Mucosa of descending colon (tissue), 3 donors: ENCODE measurements at places on chromosomes 3 and 15. TPM values are rescaled to one million over a fixed set of nuclear protein-coding genes. Genes with fewer than 3 reads are reported as not detected.

DNA sequence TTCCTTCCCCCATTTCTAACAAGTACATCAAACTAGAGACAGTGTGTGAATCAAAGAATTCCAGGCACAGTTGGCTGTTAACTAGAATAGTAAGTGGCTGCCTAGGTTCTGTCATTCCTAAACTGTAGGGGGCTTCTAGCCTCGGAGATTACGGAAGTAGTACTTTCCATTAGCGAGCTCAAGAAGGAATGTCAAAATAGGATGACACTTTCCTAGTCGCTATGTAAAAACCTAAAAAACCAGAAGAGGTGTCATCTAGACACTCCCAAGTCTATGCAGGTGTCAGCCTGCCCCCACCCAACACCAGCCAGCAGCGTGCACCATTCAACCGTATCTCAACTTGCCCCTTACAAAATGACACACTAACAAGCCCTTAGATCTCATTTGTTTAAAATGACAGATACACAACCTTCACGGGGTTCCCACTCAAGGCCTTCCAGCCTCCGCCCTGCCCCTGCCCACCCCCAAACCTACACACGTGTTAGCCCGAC lies 874 bp downstream of the INO80 start:
- DNase-seq: no peak

GRCh38 chr15:96325541-96326327 lies 4.8 kb upstream of the NR2F2 start:
- DNase-seq: no peak

GRCh38 chr3:39275052-39275451 lies 4.8 kb downstream of the CX3CR1 start:
- DNase-seq: no peak

GRCh38 chr3:181431748-181432147 lies 280.0 kb upstream of the SOX2 start:
- DNase-seq: no peak

DNA sequence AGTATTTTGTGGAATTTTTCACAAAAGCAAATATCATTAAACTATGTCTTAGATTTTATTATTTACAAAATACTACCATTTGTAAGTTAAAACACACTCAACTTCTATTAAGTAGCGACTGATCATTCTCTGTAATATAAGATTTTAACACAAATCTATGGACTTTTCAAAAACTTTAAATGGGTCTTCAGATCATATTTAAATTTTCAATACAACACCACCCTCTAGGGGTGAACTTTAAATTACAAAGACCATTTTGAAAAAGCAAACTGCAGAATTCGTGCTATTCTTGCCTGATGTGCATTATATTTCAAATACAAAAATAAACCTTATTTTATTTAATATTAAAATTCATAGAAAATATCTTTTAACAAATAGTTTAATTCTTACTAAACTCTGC lies 8.2 kb upstream of the VGLL4 start:
- no peak for DNase-seq

GRCh38 chr3:65070968-65071367 lies 383.2 kb upstream of the ADAMTS9 start:
- no peak for DNase-seq

- DNase-seq: no peak
These were observed 11.8 kb upstream of the TMEM87A start for GRCh38 chr15:42285034-42285433.

DNA sequence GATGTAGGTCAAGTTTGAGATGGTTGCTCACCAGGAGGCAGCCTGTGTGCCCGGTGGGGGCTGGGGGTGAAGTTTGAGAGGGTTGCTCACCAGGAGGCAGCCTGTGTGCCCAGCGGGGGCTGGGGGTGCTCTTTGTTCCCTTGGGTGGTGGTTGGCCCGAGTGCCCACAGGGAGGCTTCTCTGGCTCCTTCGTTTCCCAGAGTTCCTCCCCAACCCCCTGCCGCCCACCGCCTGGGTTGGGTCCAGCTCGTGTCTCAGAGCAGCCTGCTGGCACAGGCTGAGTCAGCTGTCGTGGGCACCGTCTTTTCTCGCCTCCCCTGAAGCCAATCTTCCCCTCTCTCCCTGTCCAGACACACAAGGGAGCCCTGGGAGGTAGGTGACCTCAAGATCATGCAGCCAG lies 3.1 kb downstream of the APBA2 start:
- no peak for DNase-seq

- DNase-seq: no peak
These were observed 274.4 kb downstream of the NFKBIZ start for GRCh38 chr3:102123590-102124190.

DNA sequence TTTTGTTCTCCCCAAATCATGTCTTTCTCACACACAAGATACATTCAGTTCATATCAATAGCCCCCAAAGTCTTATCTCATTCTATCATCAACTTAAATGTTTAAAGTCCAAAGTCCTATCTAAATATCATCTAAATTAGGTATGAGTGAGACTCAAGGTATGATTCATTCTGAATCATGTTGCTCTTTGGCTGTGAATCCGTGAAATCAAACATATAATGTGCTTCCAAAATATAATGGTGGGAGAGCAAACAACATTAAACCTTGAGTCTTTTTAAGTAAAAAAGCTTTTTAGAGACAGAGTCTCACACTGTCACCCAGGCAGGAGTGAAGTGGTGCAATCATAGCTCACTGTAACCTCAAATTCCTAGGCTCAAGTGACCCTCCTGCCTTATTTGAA lies 139.1 kb downstream of the SAMMSON start:
- DNase-seq: no peak

DNA sequence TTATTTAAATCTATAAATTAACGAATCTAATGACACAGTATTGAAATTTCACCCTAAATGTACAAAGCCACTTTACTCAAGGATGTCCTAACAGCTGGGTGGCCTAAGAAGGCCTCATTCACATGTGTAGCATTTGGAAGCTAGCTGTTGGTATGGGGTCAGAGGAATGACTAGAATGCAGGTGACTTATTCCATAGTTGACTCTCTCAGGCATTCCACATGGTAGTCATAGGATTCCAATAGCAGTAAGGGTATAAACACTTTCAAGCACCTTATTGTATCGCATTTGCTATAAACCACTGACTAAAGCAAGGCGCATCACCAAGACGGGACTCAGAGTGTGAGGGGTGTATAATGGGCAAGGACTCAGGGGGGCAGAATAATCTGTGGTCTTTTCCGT lies 294.8 kb upstream of the EPHA3 start:
- DNase-seq: no peak

DNA sequence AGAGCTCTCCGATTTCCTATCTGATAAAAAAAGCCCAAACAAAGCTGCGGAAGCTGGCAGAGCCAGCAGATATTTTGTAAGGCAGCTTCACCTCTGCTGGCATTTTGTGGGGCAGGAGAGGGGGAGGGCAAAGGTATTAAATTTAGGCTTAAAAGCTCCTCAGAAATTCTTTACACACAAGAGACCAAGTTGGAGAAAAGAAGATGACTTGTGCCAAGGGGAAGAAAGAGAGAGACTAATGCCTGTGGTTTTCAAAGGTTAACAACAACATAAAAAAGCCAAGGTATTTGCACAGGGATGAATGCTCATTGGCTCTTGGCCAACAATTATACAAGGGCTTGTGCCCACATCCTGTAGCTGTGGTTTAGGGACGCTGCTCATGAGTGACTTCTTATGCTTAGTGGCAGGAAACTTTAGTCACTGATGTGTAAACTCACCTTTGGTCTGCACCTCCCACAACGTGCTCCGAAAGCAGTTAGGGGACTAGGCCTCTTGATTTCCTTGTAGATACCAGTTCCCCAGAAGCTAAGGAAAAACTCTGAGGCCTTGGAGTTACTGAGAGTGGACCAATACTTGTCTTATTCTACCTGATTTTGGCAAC lies 152.9 kb downstream of the TPRG1 start:
- peak; percentile 69 for DNase-seq

DNA sequence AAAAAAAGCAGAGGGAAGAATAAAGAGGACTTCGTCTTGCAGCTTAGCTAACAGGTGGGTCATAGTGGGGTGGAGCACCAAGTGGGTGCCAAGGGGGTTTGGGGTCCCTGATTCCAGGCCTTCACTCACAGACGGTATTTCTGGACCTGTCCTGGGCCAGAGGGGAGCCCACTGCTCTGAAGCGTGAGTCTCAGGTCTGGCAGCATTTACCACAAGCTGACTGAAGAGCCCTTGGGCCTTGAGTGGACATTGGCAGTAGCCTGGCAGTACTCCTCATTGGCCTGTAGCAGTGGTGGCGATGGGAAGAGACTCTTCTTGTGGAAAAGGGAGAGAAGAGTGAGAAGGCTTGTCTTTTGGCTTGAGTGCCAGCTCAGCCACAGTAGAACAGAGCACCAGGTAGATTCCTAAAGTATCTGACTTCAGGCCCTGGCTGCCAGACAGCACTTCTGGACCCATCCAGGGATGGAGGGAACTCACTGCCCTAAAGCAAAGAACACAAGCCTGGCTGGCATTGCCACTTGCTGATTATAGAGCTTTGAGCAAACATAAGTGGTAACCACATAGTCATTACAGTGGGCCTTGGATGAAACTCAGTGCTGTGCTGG lies 72.9 kb downstream of the GLDN start:
- DNase-seq: no peak

GRCh38 chr3:32603064-32603463 lies 32.4 kb upstream of the DYNC1LI1 start:
- DNase-seq: no peak

GRCh38 chr15:39510001-39510701 lies 70.7 kb upstream of the THBS1 start:
- DNase-seq: no peak

The HRG gene
- not detected for total RNA-seq

The WDR93 gene
- total RNA-seq: not detected

The HGD gene
- total RNA-seq: 53.3 TPM

The CLDN18 gene
- not detected for total RNA-seq

The MYEF2 gene
- 29.6 TPM for total RNA-seq

The SCG5 gene
- 5.7 TPM for total RNA-seq

The UQCC5 gene
- 17.1 TPM for total RNA-seq

The INKA1 gene
- total RNA-seq: 0.58 TPM
